Activated CD8-positive, alpha-beta memory T cell treated with anti-CD3 and anti-CD28 coated beads for 24 hours (primary cell): ENCODE measurements at places on chromosomes 4 and X.
A peak's percentile ranks its signal among the peaks of the same experiment; 100 is the strongest.

- DNase-seq, result peak; percentile 79
Measured at GRCh38 chr4:163484906-163485305, 9.6 kb upstream of the TMA16 start.

- DNase-seq, result no peak
Measured at GRCh38 chrX:19121898-19122640, at the start of gene ADGRG2. ADGRG2 (minus strand) TSS chrX:19122468; CDS start chrX:19068834, 53,634 bp downstream.

DNA sequence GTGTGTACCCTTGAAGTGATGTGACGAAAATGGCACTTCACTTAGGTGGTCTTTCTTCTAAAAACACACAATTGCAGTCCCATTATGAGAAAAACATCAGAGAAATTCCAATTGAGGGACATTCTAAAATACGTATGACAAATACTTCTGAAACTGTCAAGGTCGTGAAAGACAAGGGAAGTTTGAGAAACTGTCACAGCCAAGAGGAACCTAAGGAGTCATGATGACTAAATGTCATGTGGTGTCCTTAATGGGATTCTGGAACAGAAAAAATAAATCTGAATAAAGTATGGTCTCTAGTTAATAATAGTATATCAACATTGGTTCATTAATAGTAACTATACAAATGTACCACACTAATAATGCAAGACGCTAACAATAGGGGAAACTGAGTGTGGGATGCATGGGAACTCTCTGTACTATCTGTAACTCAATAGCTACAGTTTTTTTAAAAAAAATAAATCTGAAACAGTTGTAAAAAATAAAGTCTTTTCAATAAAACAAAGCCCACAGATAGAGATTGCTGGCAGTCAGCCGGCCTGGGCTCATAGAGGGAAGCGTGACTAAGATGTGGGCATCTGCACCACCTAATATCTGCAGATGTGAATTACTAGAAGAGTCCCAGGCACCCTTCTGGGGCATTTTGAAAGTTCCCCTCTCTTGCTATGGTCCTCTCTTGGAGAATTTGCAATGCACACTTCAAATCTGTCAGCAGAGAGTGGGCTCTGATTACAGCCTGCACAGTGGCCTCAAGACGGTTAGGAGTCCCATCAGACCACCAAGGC is 47.6 kb downstream of the MID1IP1 start:
- no peak for DNase-seq

DNA sequence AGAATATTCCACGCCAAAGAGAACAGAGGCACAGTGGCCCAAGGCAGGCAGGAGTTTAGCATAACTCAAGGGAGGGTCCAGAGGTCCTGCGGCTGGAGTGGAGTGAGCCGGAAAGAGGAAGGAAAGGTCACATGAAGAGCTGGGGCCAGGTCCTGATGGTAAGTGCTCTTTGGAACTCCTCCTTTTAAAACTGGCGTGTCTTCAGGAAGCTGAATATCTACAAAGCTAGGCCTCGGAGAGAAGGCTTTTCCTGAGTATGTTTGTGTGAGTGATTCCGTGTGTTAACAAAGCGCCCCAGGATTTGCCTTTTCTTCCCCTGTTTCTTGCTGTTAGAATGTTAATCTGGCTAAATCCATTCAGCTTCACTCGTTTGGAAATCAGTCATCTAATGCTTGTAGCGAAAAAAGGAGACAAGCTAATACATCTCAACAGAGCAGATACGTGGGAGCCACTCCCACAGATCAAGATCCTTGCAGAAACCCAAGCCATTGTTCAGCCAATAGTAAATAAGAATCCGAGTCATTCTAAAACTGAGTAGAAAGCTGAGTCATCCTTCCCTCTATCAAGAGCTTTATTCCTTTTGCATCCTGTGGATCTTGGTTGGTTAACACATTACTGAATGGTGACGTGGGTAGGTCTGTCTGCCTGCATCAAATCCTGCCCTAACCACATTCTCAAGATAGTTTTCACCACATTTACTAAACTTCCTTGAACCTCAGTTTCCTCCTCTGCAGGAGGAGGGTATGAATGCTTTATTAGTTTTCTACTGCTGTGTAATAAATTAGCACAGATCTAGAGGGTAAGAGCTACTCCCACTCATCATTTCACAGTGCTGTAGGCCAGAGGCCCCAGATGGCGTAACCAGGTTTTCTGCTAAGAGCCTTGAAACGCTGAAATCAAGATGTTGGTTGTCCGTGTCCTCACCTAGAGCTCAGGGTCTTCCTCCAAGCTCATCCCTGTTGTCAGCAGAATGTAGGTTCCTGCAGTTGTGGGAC is 43.2 kb upstream of the RBM47 start:
- peak; percentile 70 for DNase-seq

DNA sequence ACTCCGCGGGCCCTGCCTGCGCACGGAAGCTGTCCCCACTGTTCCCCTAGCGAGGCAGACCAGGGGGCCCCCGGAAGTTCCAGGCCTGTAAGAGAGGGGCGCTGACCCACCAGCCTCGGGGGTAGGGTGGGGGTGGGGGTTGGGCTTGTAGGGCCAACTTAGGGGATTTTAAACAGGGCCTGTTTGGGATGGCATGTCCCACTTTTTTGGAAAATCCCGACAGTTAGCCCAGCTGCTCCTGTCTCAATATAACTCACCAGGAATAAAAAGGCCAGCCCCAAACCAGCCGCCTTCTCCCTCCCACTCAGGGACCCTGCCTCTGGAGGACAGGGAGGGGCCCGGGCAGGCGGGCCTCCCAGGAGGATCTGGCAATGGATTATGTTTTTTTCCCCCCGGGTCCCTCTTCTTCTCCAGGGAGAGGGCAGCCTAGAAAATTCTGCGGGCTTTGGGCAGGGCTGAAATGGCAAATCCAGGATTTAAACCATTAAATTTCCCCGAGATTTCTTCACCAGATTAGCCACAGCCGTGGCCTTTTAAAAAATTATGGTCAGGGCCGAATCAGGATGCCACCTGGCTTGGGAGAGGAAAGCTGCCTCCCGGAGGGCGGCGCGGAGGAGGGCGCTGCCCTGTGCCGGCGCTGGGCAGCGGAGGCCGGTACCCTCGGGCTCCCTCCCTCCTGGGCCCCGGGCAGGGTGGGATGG is 957 bp downstream of the PPP2R2C start:
- peak; percentile 38 for DNase-seq

DNA sequence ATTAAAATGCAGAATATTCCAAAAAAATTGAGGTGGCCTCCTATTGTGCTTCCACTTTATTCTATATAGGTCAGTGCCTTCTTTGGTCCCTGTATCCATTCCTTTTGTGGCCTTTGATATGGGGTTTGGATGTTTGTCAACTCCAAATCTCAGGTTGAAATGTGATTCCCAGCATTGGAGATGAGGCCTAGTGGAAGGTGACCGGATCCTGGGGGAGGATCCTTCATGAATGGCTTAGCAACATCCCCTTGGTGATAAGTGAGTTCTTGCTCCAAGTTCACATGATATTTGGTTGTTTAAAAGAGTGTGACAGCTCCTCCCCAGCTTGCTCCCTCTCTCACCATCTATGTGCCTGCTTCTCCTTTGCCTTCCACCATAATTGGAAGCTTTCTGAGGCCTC is 380.6 kb downstream of the INPP4B start:
- DNase-seq, result no peak

DNA sequence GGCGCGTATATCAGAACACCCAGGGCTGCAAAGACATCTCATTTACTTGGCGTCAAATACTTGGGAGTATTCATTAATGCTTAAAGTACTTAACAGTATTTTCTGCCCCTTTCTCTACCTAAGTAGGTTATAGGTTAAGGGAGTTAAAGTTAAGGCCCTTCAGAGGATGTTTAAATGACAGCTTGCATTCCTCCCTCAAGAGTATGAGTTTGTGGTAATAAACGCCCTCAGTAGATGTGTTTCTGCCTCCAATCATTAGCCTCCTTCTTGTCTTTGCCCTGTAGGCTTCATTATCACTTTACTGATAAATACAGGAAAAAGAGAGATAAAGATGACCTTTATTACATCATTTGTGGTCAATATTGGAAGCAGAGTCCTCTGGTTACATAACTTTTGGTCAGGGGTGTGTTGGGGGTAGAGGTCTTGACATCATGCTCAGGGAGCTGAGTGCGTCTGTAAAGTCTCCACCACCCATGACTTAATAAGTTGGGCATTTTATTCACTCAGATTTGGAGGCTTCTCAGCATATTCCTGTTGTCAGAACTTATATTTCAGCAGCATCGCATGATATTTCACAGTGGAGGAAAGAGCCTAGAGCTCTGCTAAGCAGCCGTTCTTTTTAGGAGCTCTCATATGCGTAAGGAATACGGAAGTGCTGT is 145.9 kb downstream of the CPE start:
- no peak for DNase-seq

GRCh38 chr4:74921490-74921889 is 11.4 kb upstream of the PARM1 start:
- no peak for DNase-seq

GRCh38 chr4:182748949-182749348 is 168.2 kb downstream of the DCTD start:
- no peak for DNase-seq

DNA sequence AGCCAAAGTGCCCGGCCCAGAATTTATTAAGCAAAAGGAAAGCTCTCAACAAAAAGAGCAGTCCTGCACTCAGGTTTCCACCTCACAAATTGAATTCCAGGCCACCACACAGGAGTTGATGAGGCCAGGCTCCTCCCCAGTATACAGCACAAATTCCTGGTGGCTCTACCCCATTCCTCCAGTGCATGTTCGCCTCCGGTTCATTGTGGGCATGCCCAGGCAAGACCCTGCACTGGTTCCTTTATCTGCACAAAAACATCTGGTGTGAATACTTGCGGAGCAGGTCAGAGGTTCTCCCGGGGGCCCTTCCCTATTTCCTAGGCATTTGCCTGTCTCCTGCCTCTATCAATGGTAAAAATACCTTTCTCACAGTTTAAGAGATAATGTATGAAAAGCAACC is 195.2 kb upstream of the ANXA10 start:
- DNase-seq, result no peak

DNA sequence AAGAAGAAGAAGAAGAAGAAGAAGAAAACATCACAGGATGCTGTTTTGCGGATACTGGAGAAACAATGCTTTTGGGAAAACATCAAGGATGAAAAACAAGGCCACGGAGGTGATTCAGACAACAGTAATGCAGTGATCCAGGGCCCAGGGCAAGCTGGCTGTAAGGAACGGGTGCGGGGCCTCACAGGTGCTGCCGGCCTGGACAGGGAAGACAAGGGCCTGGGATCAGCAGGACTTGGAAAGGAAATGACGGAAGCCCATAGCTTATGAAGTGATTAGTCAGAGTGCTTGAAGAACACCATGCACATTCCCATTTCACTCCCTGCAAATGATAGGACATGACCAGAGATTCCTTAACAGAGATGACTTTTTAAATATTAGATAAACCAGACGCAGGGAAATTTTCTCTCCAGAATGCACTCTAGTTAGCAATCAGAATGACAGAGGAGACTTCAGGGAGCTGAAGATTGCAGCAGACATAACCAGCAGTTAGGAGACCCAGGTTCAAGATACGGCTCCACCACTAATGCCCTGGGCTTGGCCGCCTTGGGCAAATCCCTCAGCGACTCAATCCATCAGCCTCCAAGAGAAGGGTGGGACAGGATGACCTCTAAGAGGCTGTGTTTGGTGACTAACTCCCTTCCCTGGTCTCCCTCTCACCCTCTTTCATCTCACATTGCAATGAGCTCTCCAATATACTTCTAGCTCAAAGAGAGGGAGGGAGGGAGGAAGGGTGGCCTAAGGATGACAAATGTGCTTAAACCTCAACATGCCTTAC is 54.1 kb downstream of the APBB2 start:
- no peak for DNase-seq

DNA sequence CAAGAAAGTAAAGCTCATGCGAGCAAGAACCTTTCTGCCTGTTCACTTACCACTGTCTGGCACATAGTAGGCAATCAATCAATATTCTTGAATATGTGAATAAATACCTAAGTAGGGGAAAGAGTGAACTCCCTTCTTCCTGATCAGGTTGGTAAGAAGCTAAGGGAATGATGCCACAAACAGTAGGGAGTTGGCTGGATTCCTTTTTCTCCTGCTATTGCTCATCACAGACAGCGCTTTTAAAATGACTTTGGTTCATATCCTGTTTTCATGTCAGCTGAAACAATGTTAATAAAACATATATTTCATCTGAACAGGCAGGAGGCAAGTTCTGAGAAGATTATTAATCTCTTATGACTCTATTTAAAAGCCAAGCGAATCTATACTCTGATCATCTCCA is 99.2 kb downstream of the NSUN7 start:
- no peak for DNase-seq

- no peak for DNase-seq
Measured at GRCh38 chr4:152938237-152938947, 2.3 kb downstream of the FHDC1 start.

DNA sequence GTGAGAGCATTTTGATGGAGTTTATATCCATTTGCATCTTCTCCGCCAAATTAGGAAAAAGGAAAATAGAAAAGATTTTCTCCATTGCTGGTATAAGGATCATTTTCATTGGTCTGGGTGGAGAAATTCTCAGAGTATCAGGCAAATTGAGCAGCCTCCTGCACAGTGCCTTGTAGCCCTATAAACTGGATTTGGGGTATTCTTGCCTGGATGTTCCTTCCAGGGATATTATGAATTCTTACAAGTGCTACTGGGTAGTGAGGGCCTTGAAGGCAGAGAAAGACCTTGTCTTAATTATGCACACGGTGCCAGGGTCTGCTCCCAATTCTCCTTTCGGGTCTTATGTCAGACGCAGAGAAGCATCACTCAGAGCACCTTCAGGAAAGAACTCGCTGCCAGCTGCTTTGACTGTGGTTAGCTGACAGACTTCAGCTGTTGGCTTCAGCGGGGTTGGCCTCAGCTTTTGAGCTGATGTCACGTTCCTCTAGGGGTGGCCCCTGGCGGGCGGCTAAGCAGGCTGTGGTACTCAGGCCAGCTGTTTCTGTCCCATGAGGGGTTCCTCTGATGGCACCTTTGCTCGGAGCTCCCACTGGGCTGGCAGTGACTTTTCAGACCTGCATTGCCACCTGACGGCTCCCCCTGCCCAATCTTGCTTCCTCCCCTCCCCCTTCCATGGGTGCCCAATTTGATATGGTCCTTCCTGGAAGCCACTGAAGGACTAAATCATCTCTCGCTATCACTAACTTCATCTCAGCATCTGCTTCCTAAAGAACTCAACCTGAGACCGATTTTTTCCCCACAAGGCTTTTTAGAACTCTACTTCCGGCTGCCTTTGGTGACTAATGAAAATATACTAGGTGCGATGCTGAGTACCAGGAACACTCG is 519.5 kb downstream of the BCOR start:
- peak; percentile 77 for DNase-seq

DNA sequence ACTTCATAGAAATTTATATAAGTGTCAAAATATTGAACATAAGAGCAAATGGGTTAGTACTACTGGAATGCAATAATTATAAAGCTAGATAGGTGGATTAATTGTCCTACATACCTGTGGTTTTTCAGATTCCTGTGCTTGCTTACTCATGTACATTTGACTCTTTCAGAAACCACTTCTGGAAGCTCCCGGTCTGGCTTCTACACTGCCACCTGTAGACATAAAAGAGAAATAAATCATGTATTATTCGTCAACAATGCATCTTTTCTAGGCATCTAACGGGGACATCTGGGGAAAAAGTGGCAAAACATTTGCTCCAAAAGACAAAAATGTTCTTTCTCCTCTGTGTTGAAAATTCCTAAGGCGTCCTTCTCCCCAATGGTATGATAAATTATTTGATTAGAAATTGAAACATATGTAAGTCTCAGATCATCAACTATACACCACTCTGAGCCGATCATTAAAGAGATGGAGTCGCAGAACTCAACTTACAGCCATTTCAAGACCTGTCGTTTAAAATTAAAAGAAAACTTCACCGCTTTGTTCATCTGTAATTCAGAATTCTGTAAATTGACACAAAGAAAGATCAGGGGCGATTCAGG is 648.7 kb upstream of the DIPK2B start:
- no peak for DNase-seq
